Activated T-cell treated with anti-CD3 and anti-CD28 coated beads for 4 hours (primary cell): ENCODE measurements at places on chromosomes 4 and X.

- no peak for DNase-seq
These were observed 46.8 kb downstream of the HTRA3 start for GRCh38 chr4:8316251-8316771.

- no peak for DNase-seq
These were observed 121.3 kb downstream of the GPR143 start for GRCh38 chrX:9644335-9644734.

DNA sequence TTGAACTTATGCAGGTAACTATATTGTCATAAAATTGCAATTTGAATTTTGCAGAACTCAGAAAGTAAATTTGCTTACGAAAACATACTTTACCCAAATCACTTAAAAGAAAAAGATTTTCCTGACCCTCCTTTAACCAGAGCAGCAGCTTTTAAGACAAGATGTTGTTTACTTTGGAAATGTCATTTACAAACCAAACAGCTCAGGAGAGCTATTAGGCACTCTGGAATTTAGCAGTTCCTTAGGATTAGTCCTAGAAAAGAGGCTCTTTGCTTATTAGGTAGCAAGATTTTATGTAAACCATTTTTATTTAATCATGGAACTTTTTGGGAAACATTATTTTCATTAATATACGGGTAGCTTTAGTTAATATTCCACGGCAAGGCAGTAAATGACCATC is 765.7 kb upstream of the POU3F4 start:
- DNase-seq, result no peak

DNA sequence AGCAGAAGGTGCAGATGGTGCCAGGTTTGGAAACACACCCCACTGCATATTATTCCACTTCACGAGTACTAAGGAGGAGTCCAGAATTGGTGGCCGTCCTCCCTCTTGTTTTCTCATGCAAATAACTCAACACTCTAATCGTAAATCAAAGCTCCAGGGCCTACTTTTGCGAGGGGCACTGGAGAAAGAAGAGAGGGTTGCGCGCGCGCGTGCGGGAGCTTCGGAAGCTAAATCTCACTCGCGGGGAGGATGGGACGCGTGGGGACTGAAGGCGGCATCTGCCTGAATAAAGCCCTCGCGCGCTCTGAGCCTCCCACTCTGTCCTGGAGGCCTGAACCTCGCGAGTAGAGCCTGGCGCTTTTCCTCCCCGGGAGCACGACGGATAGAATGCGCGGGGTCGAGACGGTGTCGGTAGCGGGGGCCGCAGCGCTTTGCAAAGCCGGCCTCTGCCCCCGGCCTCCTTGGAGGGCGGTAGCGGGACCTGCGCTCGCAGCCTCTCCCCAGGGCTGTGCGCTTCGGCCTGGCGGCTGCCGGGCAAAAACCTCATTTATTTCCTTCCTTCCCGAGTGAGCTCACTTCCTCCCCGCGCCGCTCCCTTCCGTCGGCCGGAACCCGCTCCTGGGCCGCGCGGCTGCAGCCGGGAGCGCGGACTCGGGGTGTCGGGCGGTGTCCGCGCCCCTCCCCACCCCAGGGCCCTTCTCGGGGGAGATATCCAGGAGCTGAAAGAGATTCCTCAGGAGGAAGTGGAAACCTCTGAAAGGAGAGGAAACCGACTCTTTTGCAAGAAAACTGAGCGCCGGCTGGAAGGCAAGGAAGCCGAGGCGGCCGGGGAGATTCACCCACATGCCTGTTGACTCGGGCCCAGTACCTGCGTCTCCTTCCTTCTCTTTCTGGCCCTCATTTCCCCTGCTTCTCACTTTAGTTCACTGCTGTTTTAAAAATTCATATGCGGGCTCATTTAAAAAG is 20.7 kb downstream of the HAND2 start:
- no peak for DNase-seq

DNA sequence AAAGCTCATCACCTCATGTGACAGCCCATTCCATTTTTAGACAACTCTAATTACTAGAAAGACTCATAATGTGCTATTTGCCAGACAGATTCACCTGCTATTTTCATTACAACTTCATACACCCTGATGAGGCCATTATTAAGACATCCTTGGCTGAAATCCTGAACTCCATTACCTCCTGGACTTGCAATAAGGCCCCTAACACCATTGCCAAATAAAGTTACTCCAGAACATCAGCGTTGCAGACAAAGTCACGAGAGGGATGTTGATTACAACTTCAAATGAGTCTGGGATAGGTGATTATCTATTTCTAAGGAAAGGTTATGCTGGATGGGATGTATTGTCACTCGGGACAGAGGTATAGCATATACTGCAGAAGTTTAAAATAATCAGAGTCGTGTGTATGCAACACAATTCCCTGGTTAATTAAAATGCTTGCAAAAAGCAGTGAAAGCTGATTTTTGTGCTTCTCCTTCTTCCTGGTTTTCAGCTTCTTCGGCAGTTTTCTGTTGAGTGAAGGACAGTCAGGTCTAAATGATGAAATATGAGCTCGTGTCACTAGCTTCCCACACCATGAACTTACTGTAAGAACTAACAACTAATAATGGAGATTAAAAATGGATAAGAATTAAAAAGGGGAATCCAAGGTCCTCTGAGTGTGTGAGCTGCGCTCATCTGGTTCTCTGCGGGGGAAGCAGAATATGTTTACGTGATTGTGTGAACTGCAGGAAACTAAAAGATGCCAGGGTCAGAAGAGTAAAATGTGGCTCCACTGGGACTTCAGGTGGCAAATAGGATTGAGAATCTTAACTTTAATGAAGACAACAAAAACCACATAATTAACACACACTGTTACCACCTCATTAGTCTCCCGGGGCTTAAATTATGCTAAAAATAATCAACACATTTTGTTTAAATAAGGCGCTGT is 17.6 kb upstream of the SOD3 start:
- DNase-seq, result no peak

- no peak for DNase-seq
These were observed 264.6 kb upstream of the HAND2 start for GRCh38 chr4:173794662-173795061.

DNA sequence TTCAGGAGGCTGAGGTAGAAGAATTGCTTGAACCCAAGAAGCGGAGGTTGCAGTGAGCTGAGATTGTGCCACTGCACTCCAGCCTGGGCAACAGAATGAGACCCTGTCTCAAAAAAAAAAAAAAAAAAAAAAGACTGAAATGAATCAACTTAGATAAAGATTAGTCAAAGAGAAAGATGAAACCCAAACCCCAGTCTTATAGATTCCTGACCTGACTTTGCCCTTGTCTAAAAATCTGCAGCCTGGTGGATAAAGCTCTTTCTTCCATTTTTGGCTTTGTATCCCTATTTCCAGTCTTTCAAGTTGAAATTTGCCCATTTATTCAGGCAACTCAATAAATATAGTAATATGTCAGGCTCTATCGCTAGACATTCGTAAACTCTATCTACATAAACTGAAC is 39.3 kb upstream of the SPINK2 start:
- DNase-seq, result no peak
